ENCODE measurements at places on chromosomes 4 and X.

- DNase-seq = no peak
Measured at GRCh38 chrX:115038406-115038805, 21.0 kb upstream of the IL13RA2 start.

- no peak for DNase-seq
Measured at GRCh38 chrX:55452833-55453124, 852 bp downstream of the MAGEH1 start.

- DNase-seq = no peak
Measured at GRCh38 chrX:155535866-155536265, 76.9 kb downstream of the TMLHE start.

DNA sequence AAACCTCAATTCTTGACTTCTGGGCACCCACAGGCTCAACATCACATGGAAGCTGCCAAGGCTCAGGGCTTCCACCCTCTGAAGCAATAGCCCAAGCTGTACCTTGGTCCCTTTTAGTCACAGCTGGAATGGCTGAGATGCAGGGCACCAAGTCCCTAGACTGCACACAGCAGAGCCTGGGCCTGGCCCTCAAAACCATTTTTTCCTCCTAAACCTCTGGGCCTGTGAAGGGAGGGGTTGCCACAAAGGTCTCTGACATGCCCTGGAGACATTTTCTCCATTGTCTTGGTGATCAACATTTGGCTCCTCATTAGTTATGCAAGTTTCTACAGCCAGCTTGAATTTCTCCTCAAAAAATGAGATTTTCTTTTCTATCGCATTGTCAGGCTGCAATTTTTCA is 382.7 kb upstream of the RASGEF1B start:
- DNase-seq = no peak

DNA sequence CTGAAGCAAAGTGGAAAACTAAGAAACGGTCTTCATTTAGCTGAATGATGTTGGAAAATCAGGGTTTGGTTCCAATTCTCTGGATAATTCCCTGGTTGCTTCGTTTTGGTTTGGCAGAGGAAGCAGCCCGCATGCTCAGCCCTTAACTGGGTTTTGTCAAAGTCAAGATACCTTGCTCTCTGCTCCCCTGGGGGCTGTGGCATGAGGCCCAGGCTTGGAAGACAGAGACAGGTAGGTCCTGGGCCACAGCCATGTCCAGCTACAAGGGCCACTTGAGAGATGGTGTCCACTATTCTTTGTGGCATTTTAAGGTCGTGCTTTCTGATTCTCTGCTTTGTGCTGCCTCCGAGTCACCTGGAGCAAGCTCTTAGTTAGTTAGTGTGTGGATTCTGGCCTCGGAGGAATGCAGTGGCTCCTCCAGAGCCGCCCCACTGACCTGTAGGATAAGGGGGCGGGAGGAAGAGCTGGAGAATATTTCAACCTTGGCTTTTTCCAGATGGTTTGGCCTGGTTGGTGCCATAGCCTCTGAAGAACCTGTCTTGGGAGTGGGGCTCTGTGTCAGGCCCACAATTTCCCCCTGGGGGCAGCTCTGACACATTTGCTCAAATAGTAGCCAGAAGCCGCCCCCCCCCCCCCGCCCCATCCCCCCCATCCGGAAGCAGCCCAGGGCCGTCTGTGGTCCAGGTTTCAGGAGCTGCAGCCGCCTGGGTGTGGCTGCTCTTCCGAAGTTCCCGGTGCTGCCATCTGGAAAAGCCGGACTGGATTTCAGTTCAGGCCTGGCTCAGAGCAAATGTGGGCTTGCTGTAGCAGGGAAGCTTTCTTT is 147.1 kb downstream of the NHS start:
- no peak for DNase-seq

DNA sequence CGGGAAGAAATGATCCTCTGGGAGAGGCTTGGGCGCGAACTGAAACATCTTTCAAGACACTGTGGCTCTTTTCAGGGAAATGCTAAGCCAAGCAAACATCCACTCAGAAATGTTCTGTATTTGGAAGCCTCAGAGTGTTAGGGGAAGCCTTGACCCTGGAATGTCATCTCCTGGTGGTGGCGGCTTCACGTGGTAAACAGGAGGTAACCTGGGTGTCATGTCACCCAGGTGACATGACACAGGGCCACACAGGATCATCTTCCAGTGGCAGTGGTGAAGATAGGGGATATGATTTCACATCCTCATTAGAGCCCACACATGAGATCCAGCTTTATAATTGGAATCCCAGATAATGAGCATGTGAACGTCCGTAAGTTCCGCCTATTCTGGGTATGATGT is 140.0 kb downstream of the TBL1X start:
- no peak for DNase-seq

GRCh38 chr4:137558951-137559350 is 26.7 kb upstream of the PCDH18 start:
- DNase-seq = no peak

- DNase-seq = no peak
Measured at GRCh38 chrX:3295731-3296130, 50.7 kb downstream of the MXRA5 start.

GRCh38 chr4:48905363-48906015 is 1.1 kb downstream of the OCIAD2 start:
- DNase-seq = no peak

GRCh38 chr4:43251841-43252240 is 359.3 kb downstream of the GRXCR1 start:
- no peak for DNase-seq

DNA sequence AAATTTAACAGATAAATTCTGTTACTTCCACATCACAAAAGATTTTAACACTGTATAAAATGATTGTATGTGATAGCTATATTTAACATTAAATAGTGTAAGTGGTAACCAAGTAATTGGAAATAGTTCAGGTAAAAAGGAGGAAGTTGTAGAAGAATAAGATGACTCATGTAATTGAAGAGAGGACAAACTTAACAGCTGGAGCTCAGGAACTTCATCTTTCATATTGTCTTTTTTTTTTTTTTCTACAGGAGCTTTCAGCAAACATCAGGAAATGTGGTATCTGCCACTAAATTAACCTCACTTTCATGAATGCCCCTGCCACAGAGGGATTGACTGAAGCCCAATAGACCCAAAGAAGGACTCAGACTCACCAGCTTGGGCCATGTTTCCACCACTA is 188.4 kb upstream of the VEGFC start:
- DNase-seq = no peak

GRCh38 chr4:122914292-122914904 is 8.0 kb downstream of the NUDT6 start:
- DNase-seq = no peak

- no peak for DNase-seq
Measured at GRCh38 chr4:52989865-52990264, 127.7 kb downstream of the RASL11B start.

DNA sequence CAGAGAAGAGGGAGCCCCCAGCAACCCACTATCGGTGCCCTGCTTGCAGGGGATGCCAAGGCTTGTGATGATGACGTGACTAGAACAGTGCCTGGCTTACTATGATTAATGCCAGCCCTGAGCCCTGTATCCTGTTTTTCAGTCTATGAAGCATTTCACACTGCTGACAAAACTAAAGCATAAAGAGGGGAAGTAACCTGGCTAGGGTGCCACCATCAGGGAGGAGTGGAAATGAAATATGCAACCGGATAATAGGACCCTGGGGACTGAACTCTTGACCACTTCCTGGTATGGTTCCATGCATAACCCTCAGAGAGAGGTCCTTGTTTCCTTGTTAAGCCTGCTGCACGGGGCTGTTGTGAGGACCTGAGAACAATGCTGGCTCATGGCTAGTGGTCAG is 50.3 kb downstream of the MED28 start:
- DNase-seq = no peak

- no peak for DNase-seq
Measured at GRCh38 chrX:69603566-69604194, 12.2 kb upstream of the EDA start.

- DNase-seq = no peak
Measured at GRCh38 chrX:443536-444210, 57.0 kb upstream of the PPP2R3B start.

DNA sequence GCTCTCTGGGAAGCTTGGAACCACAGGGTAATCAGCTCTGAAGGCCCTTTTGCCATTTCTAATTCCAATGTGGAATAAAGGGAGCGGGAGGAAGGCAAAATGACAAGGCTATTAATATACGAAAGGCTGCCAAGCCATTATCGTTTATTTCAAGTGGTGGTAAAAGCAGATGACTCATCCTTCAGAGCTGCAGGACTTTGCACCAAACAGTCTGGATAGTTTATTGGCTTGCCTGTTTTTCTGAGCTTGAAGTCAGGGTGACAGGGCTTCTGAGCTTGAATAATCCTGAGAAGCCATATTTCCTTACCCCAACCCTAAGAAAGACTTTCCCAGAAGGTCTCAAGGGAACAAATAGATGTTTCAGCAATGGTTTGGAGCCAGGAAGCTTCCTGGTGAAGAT is 7.7 kb upstream of the GABRE start:
- DNase-seq = no peak

GRCh38 chrX:126580877-126581276 is 28.3 kb upstream of the DCAF12L1 start:
- no peak for DNase-seq

GRCh38 chrX:148784137-148784536 is 283.7 kb downstream of the AFF2 start:
- no peak for DNase-seq

DNA sequence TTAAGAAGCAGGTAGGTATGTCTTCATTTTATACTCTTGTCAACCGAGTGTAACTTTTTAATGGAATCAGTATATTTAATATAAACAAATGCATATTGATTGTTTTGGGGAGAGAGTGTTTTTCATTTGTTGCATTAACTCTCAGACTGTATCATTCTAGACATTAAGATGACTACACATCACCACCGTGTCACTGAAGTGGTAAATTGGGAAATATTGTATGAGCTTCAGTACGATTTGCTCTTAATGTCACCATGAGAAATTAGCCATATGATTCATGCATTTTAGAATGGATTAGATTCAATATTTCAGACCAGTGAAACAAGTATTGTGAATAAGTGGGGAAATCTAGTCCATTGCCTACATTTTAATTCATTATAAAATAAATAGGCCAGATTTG is 9.7 kb upstream of the MFAP3L start:
- no peak for DNase-seq

DNA sequence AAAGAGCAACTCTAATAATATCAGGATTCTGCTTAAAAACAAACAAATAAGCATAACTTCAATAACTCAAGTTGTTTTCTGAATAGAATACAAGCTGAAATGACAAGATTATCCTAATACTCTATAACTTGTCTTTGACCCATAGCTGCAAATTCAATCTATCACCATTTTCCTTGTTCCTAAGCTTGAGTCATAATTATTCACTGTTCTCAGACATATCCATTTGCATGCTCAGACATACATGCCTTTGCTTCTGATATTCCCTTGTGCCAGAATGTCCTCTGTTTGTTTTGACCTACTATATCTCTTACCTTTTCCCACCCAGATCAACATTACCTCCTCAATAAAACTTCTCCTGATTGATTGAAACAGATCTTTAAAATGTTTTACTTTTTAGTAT is 109.7 kb downstream of the SNCA start:
- DNase-seq = no peak

- no peak for DNase-seq
Measured at GRCh38 chr4:107792711-107793110, 32.0 kb upstream of the SGMS2 start.

DNA sequence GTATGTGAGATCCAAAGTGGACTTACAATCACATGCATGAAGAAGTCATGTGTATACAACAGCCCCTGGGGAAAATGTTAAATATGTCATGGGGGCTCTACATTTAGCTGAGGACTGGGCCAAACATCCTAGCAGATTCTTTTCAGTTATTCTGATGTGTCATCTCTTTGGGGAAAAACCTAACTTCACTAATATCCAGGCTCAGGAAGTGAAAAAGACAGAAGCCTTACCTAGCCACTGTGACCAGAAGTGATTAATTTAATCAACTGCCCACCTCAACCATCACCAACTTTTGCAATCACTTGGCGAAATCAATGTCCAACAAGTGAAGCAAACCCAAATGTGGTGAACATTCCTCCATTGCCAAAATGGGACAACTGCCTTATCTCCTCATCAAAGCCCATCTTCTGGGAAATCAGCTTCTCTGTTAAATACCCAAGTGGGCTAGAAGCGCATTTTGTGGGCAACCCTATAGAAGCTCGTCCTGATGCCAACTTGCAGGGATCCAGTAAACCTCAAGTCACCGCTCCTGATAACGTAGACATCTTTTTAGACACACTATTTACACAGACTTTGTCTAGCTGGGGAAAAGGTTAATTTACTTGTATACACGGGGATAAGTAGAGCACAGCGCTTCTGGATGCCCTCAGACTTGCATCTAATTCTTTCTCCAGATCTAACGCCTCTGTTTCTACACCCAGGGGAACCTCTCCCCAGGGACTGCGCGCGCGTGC is 1.4 kb upstream of the HHIP start:
- DNase-seq = no peak

GRCh38 chr4:100977274-100977673 is 370.1 kb downstream of the PPP3CA start:
- DNase-seq = no peak

DNA sequence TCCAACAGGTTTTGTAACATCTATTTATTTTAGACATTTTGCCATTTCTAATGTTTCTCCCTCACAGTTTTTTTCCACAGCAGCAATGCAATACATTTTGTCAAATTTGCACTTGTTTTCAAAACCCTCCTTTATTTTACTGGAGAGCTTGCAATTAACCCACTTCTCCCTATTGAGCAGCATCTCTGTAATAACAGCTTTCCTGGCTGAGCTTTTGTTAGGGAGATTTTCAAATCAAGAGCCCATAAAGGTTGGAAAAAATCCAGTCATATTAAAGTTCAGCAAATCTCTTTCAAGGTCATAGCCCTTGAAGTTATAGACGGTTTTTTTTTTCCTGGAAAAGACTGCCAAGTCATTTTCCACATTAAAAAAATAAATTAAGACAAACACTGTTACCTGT is 450.6 kb upstream of the TENM3 start:
- DNase-seq = no peak

DNA sequence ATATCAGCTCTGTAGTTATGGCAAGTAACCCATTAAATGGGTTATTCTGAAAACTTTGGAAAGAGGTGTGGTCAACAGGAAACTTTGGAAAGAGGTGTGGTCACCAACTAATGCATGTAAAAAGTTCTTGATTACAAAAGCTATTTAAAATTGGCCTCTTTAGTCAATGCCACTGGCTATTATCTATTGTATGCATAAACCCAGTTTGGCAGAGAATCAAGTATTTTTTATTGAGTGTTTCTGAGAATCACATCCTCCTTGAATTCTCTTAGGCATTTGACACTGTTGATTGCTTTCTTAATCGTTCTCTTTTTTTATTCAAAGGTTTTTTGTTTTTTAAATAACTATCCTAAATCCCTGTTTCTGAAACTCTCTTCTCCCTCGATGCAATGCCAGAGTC is 7.5 kb downstream of the P2RY4 start:
- no peak for DNase-seq
